CD4-positive, alpha-beta T cell treated with Interleukin-10 for 1 hour (primary cell): ENCODE measurements at places on chromosomes 6 and 20.

- DNase-seq: no peak
These were observed 295.3 kb downstream of the PRL start for GRCh38 chr6:22001396-22002027.

- DNase-seq: no peak
These were observed 55.3 kb downstream of the CTCFL start for GRCh38 chr20:57469418-57470211.

DNA sequence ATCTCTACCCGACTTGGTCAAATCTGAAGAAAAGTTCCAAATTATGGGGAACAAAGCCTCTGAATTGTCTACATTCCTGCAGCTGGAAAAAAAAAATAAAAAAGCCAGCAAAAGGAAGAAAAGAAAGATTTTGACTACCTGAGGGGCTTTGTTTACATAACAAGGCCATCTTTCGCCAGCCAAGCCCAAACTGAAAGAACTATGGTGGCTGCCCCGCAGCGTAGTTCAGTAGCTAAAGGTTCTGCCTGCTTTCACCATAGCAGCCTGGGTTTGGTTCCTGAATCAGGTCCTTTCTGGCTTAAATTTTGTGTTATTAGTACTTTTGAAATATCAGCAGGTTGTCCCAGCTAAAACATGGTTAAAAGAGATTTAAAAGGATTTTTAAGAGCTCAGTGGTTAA lies 35.4 kb downstream of the ZNF133 start:
- DNase-seq: no peak

- DNase-seq: no peak
These were observed 73.7 kb downstream of the SMLR1 start for GRCh38 chr6:130900913-130901312.

DNA sequence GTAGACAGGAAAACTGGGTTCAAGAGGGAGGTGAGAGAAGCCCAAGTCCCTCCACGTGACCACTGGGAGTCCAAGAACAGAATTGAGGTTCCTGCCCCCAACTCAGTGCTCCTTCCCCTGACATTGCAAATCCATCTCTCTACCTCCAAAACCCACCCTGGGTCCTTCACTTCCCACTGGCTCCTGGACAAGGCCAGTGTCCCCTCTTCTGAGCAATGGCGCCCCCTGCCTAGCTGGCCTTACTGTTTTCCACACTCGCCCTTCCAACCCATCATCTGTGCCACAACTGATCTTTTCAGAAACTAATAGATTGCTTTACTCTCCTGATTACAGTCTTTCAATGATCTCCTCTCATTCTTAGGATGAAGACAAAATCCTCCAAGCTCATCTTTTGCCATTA lies 200.3 kb downstream of the ANKRD60 start:
- no peak for DNase-seq

DNA sequence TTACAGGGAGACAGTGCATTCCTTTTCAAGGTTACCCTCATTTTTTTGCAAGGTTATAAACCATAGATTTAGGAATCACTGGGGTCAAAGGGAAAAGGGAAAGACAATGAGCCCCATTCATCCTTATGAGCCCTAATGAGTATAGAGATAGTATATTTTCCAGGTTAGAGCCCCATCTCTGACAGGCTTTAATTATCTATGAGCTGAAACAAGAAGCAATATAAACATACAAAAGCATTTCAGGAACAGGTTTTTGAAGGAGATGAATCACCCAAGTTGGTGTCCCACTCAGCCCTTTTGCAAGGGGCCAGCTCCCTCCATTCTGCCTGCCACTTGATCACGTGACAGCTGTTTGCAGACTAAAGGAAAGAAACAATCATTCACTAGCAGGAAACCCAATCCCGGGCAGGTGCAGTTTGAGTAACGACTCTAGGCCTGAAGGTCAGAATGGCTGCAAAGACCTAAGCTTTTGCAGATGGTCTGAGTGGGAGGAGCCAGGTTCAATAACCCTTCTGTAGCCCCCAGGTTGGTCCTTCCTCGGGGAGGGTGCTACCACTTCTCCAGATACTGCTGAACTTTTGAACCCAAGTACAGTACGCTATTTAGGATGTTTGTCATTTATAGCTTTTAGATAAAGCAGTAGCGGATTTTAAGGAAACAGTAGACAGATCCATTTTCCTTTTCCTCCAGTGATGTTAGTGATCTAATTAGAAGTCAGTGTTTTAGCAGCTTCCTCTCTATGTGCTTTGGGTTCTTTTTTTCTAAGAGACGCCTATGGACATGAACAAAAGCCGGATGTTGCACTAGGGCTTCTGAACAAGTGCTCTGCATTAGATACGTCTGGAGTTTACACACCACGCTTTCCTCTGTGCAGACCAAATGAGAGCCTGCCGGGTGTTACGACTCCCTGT lies 253.2 kb downstream of the SOX4 start:
- DNase-seq: no peak
